ENCODE measurements at places on chromosomes 3 and 15.

GRCh38 chr15:59147666-59148065, 42.7 kb downstream of the CCNB2 start:
- no peak for DNase-seq

DNA sequence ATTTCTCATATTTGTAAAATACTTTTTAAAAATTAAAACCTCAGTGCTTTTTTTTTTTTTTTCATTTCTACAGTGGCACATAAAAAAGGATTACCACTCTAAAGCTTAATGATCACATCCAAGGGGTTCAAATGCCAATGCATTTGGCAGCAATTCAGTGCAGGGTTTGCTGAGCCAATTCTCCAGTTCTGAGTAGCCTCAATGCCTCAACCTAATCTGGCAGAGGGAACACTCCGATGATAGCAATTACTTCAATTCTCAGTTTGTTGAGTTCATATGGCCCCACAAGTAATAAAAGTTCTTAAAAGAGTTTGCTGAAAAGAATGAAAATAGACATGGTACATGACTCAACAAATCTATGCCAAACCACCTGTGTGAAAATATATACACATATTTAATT, 79.3 kb upstream of the RBMS3 start:
- no peak for DNase-seq

GRCh38 chr3:58518291-58518789, 18.6 kb downstream of the ACOX2 start:
- no peak for DNase-seq

DNA sequence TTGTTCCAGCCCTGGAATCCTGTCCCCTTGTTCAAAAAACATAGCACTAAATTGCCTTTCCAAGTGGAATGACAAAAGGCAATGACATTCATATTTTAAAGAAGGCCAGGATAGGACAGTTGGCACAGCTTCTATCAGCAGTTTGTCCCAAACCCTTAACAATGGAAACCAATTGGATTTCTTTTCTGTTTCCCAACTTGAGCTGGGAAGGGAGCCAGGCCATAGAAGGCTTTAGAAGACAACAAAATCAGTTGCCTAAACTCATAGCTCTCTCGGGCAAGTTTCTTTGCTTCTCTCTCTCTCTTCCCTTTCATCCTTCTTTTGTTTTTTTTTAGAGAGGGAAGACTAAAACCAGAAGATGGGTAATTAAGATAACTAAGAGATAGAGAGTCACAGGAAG, 227.7 kb upstream of the TPRG1 start:
- no peak for DNase-seq

- peak; percentile 81 for DNase-seq
Measured at GRCh38 chr3:194312743-194313281, 38.3 kb downstream of the CPN2 start.

- DNase-seq = no peak
Measured at GRCh38 chr3:53661480-53661879, 167.1 kb downstream of the CACNA1D start.
